Cardiac fibroblast (primary cell): ENCODE measurements at places on chromosomes 16 and 17.

- DNase-seq: peak; percentile 55
Observed at GRCh38 chr17:41678907-41679739, 9.6 kb upstream of the EIF1 start.

- no peak for DNase-seq
Observed at GRCh38 chr17:6592173-6592572, 35.8 kb upstream of the PITPNM3 start.

DNA sequence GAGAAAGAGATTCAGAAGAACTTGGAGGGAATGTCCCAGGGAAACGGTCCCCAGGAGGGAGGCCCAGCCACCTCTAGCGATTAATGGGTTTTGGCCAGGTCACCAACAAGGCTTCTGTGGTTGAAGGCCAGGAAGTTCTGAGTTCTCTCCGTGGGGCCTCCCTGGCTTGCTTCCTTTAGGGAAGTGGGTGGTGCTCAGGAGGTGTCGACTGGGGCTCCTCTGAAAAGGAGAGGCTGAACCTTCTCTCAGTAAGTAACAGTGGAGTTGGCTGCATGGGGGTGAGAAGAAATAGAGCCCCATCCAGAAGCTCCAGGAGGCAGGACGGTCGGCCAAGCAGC lies 77.1 kb upstream of the GSE1 start:
- peak; percentile 66 for DNase-seq

DNA sequence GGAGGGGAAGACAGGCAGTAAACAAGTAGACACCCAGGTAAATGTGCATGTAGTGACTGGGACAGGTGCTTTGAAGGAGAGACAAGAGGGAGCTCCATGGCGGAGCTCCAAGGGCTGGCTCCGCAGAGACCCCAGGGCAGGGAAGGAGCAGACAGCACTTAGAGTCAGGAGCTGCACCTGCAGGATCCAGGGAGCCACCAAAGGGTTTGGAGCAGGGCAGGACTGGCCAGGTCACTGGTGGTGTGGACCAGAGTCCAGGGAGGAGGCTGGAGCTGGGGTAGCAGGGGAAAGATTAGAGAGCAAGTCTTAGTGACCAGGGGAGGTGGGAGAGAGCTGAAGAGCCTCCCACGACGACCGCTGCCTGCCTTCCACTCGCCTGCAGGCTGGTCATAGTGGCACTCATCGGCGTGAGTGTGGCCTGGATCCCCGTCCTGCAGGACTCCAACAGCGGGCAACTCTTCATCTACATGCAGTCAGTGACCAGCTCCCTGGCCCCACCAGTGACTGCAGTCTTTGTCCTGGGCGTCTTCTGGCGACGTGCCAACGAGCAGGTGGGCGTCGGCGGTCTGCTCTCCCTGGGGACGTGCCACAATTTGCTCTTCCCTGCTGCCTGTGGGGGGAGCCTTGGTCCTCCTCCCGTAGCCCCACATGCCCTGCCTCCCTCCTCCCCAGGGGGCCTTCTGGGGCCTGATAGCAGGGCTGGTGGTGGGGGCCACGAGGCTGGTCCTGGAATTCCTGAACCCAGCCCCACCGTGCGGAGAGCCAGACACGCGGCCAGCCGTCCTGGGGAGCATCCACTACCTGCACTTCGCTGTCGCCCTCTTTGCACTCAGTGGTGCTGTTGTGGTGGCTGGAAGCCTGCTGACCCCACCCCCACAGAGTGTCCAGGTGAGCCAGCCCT lies 14.7 kb upstream of the FAM83G start:
- no peak for DNase-seq

- no peak for DNase-seq
Observed at GRCh38 chr16:56426585-56426984, 1.2 kb upstream of the AMFR start.
